ENCODE measurements at places on chromosomes 1 and 21.

DNA sequence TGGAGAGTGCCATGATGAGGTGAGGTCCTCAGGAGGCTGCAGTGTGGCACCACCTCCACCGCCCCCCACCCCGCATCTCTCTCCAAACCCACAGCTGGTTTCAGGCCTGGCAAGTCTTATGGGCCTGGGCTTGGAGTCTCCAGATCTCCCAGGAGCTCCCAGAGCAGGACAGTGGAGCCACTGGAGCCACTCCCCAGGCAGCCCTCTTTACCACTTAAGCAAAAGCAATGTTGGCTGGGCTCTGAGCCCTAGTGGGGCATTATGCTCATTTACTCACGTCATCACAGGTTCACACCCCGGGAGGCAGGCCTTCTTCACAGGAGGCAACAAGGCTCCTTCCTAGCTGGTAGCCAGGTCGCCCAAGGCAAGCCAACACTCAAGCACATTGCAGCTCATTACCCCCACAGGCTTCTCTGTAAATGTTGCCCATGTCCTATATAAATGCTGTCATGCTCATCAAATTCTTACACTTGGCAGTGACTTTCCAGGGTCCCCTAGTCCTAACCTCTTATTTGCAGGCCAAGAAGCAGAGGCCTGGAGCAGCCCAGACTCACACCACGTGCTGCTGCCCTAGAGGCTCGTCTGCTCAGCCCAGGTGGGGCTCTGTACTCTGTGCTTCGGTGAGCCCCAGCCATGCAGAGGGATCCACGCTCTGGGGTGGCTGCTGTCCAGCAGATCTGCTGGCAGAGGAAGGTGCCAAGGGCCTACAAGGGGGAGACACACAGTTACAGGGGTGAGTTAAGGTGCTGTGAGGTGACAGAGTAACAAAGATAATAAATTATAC lies 459.3 kb downstream of the MATN1 start:
- DNase-seq: no peak

- no peak for DNase-seq
Observed at GRCh38 chr21:25412100-25412499, 195.2 kb downstream of the MRPL39 start.

DNA sequence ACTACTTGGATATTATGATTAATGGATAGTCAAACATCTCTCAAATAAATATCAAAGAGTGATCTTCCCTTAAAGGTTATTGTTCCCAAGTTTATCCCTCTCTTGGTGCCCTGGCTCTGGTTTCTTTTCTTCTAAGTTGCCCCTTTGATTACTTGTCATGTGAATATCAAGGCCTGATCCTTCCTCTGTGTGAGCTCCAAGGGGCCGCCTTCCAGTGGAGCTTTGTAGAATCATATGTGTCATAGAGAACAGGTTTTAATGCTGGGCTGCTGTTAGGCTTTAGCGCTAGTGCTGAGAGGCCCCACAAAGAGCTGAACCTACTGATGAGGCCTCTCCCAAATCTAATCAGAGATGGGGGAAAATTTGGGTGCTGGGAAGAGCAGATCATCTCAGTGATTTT lies 25.5 kb downstream of the UCK2 start:
- no peak for DNase-seq

DNA sequence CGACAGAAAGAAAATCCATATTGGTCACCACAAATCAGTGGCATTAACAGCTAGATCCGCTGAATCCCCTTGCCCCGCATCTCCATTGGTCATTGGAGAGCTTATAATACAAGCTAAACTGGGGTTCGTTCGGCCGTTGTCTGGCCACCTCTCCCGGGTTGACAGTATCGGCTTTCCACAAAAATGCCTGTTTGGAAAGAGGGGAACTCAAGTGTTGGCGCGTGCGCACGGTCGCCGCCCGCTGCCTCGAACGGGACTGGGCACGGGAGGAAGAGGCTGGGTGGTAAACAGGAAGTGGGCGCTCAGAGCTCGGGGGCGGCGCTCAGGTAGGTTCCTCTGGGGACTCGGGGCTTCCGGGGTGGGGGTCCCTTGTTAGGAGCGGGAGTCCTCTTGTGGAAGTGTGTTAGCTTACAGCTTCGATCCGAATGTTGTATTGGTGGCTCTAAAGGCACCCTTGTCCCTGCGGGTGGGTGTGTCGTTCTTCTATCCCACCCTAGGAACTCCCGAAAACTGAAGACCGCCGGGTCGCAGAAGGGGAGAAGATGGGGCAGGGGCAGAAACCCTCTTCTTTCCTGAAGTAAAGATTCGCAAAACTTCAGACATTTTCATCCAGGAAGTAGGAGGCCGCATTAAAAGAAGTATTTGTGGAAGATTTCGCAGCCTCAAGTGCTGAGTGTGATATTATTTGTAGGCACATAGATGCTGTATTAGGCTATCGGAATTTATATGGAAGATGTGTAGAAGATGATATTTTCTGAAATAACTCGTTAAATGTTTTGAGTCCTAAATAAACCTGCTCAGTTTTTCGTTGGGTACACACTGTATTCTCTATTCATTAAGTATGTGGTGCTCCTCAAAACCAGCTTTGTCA lies 962 bp downstream of the BROX start:
- DNase-seq: peak; percentile 91

DNA sequence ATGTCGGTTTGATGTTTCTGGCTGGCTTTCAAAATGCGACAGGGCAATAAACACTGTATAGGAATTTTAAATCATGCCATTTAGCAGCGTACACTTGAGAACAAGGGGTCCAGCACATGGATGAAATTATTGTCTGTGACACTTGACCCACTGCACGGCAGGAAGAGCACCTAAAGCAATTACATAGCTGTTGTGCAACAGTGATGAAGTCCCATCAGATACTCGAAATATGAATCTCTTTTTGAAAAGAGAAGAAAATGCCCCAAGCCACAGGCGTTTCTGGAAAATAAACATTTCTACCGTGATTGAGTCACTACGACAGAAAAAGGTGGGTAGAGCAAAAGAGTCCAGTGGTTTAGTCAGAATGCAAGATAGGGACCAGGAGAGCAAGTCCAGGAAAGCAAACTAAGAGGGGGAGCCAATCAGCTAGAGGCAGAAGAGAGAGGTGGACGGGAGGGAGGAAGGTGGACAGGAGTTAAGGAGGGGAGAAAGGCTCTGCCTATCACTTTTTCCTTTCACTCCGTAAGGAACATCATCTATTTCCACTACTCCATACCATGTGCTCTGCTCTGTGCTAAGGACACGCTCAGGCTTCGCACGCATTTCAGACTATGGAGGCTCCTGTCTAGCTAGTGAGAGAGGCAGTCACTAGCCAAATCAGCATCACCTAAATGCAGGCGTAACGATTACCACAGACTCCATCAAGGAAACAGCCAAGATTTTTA lies 6.4 kb downstream of the DSCAM start:
- no peak for DNase-seq

- no peak for DNase-seq
Observed at GRCh38 chr1:44587796-44588460, 86.4 kb downstream of the TMEM53 start.

DNA sequence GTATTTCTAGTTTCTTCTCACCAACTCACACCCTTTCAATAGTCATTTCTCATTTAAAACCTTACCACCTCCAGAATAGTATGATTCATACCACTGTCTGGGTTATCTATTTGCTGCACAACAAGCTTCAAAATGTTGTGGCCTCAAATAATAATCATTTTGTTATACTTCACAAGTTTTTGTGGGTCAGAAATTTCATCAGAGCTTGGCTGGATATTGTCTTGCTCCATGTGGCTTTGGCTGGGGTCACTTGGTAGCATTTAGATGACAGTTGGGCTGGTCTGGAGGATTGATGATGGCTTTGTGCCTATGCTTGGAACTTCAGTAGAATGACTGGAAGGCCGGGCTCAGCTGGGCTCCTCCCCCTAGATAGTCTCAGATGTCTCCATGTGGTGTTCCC lies 66.0 kb downstream of the TGFB2 start:
- DNase-seq: no peak

GRCh38 chr21:42219606-42220137 lies 732 bp downstream of the ABCG1 start:
- DNase-seq: no peak

GRCh38 chr1:100250264-100250663 lies 630 bp upstream of the DBT start:
- no peak for DNase-seq

DNA sequence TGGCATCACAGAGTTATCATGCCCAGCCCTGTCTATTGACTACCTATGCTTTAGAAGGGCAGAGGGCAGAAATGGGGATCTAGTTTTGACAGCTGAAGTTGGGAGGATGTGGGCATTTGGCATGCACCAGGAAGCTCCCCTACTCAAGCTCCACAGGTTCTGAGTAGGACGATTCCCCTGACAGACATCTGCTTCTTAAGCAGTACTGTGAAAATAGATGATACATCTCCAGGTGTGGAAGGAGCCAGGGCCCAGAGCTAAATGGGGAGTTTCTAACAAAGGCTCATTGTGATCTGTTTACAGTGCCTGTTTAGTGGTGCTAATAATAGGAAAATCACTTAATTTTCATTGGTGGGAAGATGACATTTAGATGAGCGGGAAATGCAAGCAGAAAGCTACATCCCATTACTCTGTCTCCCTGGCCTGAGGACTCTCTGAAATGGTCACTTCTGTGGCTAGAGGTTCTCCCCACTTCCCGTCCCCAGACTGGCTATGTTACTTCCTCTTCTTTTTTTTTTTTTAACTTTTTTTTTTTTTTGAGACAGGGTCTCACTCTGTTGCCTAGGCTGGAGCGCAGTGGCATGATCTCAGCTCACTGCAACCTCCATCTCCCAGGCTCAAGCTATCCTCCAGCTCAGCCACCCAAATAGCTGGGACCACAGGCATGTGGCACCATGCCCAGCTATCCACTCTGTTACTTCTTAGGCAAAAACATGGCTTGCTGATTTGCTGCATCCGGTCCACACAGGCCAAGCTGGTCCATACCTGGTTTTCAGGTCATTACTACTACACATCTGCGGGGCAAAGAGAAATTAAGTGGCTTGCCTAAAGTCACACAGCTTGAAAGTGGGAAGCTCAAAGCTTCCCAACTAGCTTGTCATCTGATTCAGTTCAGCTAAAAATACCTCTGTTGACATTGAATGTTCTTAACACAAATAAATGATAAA lies 23.2 kb upstream of the CNIH3 start:
- no peak for DNase-seq

- DNase-seq: no peak
Observed at GRCh38 chr1:115355069-115355468, 17.0 kb upstream of the NGF start.

- no peak for DNase-seq
Observed at GRCh38 chr1:93016171-93016570, 54.9 kb upstream of the DIPK1A start.

GRCh38 chr21:38475519-38475918 lies 22.8 kb downstream of the ERG start:
- DNase-seq: no peak

GRCh38 chr1:38785285-38786039 lies 74.1 kb downstream of the RRAGC start:
- DNase-seq: no peak

DNA sequence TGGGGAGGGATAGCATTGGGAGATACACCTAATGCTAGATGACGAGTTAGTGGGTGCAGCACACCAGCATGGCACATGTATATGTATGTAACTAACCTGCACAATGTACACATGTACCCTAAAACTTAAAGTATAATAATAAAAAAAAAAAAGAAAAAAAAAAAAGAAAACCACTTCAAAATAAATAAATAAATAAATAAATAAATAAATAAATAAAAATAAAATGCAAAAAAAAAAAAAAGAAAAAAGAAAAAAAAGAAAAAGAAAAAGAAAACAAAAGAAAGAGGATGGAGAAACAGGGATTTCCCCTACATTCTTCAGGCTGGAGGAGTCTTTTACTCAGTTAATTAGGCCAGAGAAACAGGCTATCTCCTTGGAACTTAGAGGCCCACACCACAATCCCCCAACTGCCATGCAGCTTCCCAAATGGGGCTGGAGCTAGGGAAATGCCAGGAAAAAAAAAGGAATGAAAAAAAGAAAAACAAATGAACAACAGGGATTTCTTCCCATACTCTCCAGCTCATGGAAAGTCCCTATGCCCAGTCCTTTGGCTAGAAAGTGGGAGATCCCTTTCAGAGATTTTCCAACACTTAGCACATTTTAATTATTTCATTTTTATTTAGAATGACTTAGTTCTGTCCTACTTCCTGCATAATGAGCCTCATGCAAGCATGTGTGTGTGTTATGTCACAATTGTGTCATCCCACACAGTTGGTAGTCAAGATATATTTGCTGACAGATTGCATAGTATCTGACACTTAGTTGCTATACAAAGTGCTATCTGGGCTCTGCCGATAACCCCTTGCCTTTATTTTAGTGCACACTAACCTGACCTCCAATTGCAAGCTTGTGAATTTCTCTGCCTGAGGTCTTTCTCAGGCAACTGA lies 486.4 kb downstream of the PLPP3 start:
- DNase-seq: no peak

DNA sequence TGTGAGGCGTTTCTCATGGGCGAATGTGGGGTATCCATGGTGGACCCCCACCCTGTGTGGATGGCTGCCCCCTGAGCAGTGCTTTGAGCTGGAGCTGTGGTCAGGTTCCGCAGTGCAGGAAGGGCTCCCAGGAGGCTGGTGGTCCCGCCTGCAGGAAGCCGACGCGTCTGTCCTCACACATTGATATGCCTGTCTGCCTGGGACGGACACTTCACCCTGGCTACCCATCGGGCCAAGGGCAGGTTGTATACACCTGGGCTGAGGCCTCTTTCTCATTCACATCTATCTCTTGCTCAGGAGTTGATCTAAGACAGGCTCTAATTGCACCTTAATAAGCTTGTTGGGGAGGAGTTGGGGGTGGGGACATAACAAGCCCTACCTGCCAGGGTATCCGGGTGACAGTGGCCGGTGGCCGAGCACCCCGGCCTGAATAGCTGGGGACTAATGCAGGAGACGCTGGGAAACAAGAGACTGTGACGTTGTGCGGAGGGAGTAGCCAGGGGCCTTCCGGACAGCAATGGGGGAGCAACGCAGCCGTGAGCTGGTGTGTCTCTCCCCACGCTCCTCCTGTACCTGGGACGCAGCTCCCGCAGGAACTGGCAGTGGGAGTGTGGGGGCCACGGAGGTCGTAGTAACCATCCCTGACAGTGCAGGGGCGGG lies 21.7 kb downstream of the PDXK start:
- no peak for DNase-seq

DNA sequence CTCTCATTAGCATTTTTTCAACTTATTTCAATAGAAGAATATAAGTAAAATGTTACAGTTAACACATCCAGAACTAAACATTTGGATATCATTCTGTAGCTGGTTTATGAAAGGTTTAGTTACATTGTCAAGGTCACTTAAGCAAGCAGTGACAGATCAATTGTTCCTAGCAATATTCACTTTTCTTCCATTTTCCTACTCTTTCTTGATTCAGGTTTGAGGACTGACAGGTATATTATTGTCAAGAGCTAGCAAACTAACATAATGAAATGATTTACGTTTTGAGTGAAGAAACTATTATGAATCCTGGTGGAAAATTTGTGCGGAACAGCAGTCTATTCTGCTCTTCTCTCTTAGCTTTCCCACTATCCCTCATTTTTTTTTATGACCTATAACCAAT lies 220.4 kb upstream of the ADGRL4 start:
- DNase-seq: no peak

- DNase-seq: no peak
Observed at GRCh38 chr21:26057477-26058170, 112.9 kb downstream of the APP start.
